ENCODE measurements at places on chromosomes 6 and 20.

- peak; percentile 35 for DNase-seq
- no peaks in the 10 kb centered on the region for H3K4me1 ChIP-seq
- no peak overlapping the region for H3K4me3 ChIP-seq
- no peak overlapping the region for H3K27ac ChIP-seq
- no peaks in the 10 kb centered on the region for H3K36me3 ChIP-seq
- H3K27me3 ChIP-seq = no peaks in the 10 kb centered on the region
Observed at GRCh38 chr6:34027445-34027936, 118.4 kb downstream of the GRM4 start.

- peak overlapping the region; percentile 14 for H3K4me3 ChIP-seq
- H3K27ac ChIP-seq = peak overlapping the region; percentile 93
- no peaks in the 10 kb centered on the region for H3K36me3 ChIP-seq
- DNase-seq = peak; percentile 99
- H3K4me1 ChIP-seq = no peaks in the 10 kb centered on the region
Observed at GRCh38 chr6:29649701-29650673, 6.9 kb upstream of the MOG start.

- no peaks in the 10 kb centered on the region for H3K4me1 ChIP-seq
- no peak for DNase-seq
- H3K27ac ChIP-seq = no peak overlapping the region
Observed at GRCh38 chr20:44457016-44457415, 18.7 kb upstream of the TTPAL start.

DNA sequence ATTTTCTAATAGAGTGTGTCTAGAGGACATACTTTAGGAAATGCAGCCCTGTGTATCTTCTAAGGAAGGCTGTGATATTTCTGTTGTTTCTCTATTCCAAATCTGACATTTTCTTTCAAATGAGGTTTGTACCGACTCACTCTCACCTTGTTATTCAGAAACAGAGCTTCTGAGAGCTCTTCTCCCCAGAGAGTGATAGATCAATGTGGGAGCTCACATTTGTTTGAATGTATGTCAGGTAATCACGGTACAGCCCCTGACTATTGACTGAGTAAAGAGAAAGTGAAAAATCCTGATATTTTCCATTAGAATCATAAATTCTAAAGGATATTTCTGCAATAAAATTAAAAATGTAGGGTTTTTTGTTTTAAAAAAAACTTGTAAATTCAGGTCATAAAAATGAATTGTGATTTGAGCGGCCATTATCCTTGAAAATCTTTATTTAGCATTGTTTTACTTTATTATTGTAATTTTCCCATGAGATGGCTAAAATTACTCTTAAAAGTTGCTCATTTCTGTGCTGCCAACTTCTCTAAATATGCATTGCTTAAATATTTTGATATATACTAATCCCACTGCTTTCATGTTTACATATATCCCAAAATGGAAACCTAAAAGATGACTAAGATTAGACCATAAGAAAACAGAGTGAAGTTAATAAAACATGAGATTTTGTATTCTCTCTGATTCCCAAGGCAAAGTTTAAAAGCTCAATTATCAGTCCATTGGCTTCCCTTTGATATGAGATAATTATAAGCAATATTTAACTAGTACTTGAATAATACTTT lies 1226.8 kb upstream of the CITED2 start:
- no peak overlapping the region for H3K4me3 ChIP-seq
- DNase-seq = no peak
- H3K27ac ChIP-seq = no peak overlapping the region

DNA sequence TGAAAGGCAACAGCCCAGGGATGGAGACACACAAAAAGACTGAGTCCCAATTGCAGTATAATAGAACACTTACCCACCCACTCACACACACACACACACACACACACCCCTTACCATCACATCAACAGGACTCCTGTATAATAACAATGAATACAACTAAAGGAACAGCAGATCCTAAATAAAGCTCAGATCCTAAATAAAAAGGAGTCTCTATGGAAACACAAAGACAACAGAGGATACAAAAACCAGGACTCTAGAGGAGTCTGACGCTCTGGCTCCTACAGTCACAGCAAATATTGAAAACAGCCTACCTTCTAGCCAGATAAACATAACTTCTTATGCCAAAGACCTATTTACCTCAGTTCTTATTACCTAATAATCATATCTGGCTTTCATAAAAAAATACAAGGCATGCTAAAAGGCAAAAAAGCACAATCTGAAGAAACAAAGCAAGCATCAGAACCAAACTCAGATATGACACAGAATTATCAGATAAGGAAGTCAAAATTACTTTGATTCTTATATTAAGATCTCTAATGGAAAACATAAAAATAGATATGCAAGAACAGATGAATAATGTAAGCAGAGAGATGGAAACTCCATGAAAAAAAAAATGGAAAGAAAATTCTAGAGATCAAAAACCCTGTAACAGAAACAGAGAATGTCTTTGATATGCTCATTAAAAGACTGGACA lies 134.9 kb downstream of the MMUT start:
- no peaks in the 10 kb centered on the region for H3K27me3 ChIP-seq
- H3K4me3 ChIP-seq = no peak overlapping the region
- H3K36me3 ChIP-seq = no peaks in the 10 kb centered on the region
- no peak for DNase-seq

DNA sequence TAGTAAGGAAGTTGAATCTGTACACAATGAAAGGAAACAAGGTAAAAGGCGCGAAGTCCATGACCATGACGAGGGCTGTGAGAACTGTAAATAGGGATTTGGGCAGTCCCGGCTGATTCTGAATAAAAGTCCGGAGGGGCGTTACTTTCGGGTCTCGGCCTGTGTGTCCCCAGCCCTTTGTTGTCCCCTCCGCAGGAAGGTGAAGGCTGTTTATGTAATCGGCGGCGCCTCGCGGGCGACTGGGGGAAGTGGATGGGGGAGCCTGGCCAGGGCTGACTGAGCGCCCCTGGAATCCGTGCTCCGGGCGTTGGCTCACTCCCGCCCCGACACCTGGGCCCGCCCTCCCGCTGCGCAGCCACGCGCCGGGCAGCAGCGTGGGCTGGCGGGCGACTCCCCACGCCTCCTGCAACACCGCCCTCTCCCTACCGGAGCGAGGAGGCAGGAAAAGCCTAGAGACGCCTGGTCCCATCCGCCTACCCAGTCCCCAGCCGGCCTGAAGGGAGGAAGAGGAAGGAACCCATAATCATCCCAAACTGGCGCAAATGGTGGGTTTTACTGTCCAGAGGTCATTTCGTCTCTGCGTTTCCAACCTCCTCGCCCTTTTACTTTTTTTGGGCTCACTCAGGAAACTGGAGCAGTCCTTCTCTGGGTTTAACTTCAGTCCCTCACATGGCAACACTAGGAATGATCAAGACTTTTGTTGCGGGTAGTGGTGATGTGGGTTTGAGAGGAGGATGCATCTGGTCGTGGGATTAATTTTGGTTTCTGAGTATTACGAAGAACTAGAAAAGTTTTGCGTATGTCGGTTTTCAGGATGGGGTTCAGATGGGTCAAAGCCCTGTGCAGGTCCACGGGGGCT lies 12.1 kb downstream of the TRIM31 start:
- no peaks in the 10 kb centered on the region for H3K36me3 ChIP-seq
- peak; percentile 57 for DNase-seq
- H3K27ac ChIP-seq = no peak overlapping the region
- peaks cover 14% of the 10 kb centered on the region for H3K4me1 ChIP-seq

GRCh38 chr6:121321282-121321681 lies 13.0 kb downstream of the TBC1D32 start:
- H3K27me3 ChIP-seq = no peaks in the 10 kb centered on the region
- H3K4me1 ChIP-seq = no peaks in the 10 kb centered on the region
- no peak for DNase-seq
- no peak overlapping the region for H3K4me3 ChIP-seq

DNA sequence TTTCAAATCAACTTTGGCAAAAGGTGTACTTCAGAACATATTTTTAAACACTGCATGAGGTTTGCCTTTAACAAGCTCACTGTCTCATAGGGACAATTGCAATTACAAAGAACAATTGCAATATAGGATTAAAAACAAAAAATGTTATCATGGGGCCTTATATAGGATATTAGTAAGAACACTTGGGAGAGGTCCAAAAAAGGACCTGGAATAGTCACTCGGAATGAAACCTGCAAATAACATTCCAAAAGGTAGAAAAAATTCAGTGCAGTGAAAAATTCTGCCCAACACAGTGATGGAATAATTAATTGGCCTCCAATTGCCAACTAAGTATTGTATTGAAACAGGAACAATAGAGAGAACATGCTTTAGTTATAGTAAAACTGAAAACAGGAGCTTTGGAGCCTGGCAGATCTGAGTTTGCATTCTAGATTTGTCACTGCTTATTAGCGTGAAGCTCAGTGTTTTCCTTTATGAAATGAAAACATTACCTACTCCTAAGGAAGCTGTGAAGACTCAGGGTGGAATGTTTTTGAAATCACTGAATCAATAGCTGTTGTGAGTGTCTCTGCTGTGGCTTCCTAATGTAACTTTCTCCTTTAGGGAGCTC lies 172.6 kb upstream of the BMP5 start:
- H3K4me3 ChIP-seq = no peak overlapping the region
- H3K27me3 ChIP-seq = no peaks in the 10 kb centered on the region
- no peaks in the 10 kb centered on the region for H3K36me3 ChIP-seq
- H3K4me1 ChIP-seq = no peaks in the 10 kb centered on the region

All from thyroid gland (tissue), 4 donors.